ENCODE measurements at places on chromosomes 2 and 18.

DNA sequence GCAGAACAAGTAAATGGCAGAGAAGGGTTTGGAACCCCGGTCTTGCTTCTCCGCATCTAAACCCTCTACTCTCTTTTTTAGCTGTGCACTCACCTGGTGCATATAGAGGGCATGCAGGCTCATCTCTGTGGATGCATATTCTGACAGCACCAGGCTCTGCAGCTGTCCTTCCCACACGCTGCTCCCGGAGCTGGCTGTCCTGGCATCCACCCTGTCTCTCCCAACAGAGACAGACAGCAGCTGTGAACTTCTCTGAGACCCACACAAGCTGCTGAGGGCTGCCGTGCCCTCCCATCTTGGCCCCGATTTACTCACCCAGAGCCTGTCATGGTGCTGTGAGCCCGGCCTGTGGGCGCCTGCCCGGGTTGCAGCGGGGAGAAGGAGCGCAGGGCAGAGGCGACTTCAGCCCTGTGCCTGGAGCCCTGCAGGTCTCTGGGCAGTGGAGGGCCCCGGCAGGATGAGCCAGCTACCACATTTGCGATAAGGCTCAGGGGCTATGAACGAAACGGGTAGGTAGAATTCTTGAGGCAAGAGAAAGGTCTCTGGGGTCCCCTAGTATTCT, 3.3 kb upstream of the ABCB6 start:
- DNase-seq, result no peak

DNA sequence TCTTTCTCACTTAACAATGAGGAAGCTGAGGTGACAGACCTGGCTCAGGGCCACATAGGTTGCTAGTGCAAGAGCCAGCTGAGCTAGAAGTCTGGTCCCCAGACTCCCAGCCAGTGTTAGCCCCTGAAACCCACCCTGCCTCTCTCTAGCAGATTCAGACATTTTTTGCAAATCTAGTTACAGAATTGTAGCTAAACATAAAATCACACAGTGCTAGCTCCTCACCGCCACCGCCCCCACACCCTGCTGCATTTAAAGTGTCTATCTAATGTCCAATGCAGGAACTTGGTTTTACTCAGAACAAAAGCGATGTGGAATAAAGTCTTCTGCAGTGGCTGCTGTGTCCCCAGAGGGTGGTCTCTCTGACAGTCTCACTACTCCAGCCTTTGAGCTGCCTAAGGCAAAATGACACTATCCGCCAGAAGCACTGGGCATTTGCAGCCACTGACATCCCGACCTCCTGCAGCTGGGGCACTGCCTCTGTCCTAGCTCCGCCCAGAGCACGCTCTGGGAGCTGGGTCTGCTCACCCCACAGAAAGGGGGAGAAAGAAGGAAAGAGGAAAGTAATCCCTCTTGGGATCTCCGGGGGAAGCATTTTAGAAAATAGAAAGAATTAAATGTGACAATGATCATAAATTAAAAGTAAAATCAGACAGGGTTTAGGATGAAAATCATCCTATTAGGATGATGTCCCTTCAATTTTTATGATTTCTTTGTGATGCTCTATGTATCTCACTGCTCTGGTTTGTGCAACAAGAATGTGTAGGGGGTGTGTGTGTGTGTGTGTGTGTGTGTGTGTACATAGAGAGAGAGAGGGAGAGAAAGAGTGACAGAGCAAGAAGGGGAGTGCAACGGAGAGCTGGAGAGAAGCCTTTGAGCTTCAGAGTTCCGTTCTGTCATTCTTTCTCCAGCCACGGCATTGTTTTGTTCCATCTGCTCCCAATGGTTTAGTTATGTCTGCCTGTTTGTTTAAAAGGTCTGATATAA, 50.5 kb upstream of the ST8SIA3 start:
- DNase-seq, result no peak

DNA sequence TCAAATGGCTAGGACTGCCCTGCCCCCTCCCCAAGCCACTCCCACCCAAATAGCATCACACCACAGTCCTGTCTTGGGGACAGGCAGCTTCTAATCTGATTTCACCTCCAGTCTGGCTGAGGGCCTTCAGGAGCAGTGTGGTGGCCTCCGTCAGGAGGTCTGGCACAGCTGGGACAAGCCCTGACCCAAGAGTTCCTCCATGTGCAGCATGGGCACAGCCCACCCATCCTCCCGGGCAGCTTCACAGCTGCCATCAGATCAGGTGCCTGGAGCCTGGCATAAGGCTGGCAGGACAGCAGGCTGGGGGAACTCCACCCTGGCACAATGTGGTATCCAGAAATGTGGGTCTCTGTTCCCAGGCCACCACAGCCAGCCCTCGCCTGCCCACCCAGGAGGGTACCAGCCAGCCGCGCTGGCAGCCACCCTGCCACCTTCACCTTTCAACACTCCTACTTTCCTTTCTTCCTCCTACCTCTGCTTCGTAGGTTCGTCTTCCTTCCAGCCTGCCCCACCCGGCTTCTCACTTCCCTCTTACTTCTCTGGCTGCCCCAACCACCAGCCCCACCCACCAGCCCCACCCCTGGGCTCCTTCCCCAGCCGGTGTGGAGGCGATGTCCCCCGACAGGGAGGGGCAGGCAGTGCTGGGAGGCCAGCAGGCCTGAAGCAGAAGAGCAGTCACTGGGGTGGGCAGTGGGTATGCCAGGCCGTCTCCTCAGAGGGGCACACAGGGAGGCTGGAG, at the start of gene CAPG:
Gene CAPG, minus strand, starts transcription at position 522 of the 739 bp plus-strand sequence. CDS start 8,221 bp downstream, outside the sequence.
- no peak for DNase-seq

- no peak for DNase-seq
These were observed 11.6 kb downstream of the CROCC2 start for GRCh38 chr2:240917684-240918257.

GRCh38 chr2:88250404-88250803, 80.3 kb downstream of the THNSL2 start:
- DNase-seq, result no peak

DNA sequence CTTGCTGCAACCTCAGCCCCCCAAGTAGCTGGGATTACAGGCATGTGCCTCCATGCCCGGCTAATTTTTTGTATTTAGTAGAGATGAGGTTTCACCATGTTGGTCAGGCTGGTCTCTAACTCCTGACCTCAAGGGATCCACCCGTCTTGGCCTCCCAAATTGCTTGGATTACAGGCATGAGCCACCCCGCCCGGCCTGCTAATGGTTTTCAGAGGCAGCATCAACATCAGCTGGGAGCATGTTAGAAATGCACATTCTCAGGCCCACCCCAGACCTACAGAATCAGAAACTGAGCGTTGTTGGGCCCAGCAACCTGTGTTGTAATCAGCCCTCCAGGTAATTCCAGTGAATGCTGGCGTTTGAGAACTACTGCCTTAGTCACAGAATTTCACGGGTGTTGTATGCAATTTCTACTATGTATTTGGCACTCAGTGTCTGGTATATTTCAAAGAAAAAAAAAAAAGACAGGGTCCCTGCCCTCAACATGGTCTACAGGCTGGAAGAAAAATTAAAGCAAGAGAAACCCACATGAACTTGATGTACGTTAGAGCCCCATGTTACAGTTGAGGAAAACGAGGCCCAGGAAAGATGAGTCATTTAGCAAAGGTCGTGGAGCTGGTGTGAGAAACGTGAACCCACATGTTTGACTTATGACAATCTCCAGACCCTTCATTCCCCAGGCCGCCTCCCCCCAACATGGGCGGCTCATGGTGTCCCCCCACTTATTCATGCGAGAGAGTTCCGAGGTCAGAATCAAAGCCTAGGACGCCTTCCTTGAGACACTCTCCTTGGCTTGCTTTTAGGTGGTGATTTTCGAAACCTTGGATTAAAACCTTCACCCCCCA, 35.3 kb downstream of the SH3BP4 start:
- no peak for DNase-seq

GRCh38 chr18:48442761-48443160, 33.6 kb upstream of the ZBTB7C start:
- DNase-seq, result no peak

DNA sequence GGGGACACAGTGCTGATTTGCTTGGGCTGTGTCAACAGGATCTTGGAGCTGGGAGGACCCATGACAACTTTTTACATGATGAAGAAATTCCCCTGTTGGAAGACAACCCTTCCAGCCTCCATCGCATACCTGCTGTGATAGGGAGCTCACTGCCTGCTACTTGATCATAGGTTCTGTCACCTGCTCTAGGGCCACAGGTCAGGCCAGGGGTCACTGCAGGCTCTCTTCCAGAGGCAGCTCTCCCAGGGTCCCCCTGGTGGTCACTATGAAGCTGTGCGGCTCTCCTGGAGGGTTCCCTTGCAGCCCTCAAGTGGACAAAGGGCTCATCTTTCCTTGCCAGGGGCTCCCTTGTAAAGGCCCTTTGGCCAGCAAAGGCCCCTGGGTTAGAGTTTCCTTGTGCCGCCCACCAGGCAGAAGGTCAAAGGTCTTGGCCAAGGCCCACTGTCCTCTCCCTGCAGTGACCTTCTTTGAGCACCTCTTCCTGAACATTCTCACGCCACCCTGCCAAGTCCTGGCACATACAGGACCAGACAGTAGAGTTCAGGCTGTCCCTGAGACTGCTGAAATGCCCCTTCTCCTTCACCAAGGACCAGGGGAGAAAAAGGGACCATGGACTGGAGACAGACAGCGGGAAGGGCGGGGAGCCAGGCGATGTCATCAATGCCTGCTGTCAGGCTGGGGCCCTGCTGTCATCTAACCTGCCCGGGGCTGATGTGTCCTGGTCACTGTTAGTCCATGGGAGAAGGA, 345.1 kb downstream of the DYSF start:
- DNase-seq, result no peak

GRCh38 chr2:222708274-222708710, 36.8 kb downstream of the MOGAT1 start:
- DNase-seq, result peak; percentile 72

- DNase-seq, result no peak
These were observed 36.6 kb downstream of the SCTR start for GRCh38 chr2:119487434-119488244.

GRCh38 chr18:64714086-64714485, 565.2 kb upstream of the LINC00305 start:
- no peak for DNase-seq

DNA sequence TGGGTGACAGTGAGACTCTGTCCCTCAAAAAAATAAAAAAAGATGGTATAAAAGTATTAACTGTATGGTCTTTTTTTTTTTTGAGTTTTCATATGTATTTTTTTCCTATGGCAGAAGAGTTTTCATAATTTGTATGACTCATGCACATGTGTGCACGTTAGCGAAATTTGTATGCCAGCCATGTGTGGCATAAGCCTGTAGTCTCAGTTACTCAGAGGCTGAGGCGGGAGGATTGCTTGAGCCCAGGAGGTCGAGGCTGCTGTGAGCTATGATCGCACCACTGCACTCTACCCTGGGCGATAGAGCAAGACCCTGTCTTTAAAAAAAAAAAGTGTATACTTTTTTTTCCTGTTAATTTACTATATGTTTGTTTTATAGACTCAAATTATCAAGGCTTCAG, 160.8 kb downstream of the TGIF1 start:
- no peak for DNase-seq

- DNase-seq, result no peak
These were observed 67.4 kb downstream of the GYPC start for GRCh38 chr2:126723281-126723815.

DNA sequence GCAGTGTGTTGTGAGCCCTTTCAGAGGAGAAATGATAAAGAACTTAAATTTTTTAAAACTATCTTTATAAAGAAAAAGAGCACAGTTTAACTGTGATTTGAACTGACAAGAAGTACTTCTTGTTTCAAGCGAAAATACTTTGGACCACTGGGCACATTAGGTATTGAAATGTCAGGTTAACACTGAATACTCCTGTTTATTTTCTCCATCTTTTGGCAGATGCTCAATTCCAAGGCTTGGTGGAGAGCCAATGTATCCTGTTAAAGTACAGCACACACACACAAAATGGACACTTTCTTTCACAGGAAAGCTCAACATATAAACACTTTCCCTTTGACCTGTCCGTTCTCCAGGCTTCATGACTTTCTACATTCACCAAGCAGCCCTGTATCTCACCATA, 32.6 kb upstream of the SP3 start:
- DNase-seq, result peak; percentile 13

DNA sequence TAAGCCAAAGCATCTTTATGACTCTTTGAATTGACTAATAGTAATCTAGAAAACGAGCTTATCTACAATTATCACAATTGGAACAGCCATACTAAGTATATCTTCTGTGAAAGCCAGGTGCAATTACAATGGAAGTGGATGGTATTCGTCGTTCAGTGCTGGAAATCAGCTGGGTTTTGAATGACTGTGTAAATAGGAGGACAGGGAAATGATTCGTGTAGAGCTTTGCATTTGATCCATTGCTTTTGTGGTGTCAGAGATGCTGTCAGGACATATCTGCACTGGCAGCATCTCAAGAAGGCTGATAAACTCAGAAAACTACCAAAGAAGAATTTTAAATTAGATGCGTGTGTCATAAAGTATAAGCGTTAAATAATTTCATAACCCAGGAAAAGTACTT, 187.1 kb downstream of the ZNF407 start:
- peak; percentile 88 for DNase-seq

DNA sequence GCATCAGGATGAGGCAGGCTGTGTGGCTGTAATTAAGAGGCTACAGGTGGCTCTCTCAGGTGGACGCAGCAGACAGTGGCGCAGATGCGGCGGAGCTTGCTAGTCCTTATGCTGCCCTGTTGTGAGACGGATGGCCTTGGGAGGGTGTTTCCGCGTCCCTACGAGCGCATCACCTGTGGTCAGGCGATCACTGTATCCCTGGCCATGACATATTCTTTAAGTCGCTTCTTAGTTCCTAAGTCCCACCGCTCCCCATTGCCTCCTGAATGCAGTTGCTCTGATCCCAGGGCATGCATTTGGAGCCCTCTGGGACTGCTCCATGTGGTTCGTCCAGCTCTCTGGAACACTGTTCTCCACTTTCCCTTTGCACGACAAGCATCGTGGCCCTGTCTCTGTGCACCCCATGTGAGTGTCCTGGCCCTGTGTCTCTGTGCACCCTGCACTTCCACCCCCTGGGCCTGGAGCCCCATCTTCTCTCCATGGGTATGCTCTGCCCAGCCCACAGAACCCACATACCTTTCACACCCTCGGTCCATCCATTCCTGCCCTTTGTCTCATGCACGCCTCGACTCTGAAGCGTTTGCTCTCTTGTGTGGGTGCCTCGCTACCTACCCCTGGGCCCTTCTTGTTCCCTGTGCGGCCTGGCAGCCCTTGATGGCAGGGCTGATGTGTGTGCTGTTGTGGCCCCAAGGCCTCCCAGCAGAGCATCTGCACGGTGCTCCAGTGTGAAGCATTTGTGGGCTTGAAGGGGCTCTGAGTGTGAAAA, 74.4 kb downstream of the SH3RF3 start:
- DNase-seq, result no peak

GRCh38 chr2:9231291-9232165, 24.9 kb downstream of the ASAP2 start:
- no peak for DNase-seq

DNA sequence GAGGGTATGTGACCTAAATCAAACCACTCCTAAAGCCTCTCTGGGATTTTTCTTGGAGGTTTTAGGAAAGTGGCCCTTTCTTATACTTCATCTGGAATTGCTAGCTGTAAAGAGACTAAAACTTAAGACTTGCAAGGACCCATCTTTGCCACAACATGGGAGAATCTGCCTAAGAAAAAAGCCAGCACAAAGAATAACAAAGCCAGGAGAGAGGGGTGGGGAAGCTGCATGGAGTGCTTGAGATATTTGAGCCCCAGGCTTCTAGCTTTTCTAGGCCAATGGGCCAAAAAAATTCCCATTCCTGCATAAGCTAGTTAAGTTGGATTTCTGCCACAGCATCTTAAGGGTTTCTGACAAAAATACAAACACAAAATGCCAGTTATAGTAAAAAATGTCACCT, 38.5 kb upstream of the LYPD6 start:
- DNase-seq, result no peak

GRCh38 chr2:133607679-133608078, 39.4 kb upstream of the NCKAP5 start:
- DNase-seq, result no peak

All from NCI-H345 (cell line).